ENCODE measurements at places on chromosomes 6 and 20.

DNA sequence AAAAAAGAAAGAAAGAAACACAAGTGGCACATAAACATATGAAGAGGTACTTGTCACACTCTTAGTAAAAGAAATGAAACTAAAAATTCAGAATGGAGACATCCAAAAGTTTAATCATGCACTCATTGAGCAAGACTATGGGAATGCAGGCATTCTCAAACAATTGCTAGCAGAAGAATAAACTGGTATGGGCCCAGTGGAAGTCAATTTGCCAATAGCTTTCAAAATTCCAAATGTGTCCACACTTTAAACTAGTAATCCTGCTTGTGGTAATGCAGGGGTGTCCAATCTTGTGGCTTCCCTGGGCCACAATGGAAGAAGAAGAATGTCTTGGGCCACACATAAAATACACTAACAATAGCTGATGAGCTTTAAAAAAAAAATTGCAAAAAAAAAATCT lies 97.4 kb downstream of the EPB41L2 start:
- no peak for DNase-seq

GRCh38 chr20:4605166-4605565 lies 116.5 kb upstream of the PRND start:
- no peak for DNase-seq

DNA sequence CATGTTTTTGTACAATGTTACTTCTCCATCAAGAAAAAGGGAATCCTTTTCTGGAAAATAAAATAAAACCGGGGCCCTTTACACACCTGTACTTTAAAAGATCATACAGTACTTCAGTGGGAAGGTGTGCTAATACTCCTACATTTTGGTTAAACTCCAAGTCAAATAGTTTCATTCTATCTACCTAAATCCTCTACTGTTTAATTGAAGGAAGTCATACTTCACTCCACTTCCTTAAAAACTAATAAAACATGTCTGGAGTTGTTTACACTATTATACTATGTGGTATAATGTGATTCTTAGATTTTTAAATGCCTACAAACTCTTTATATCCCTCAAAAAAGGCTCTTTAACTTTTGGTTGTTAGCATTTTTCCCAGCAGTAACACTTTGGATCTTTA lies 18.6 kb upstream of the HBS1L start:
- DNase-seq, result no peak

- no peak for DNase-seq
Observed at GRCh38 chr6:11830105-11830504, 51.5 kb upstream of the ADTRP start.

GRCh38 chr6:53985366-53985765 lies 125.9 kb upstream of the MLIP start:
- DNase-seq, result no peak

- no peak for DNase-seq
Observed at GRCh38 chr6:158854214-158855101, 35.3 kb upstream of the EZR start.

DNA sequence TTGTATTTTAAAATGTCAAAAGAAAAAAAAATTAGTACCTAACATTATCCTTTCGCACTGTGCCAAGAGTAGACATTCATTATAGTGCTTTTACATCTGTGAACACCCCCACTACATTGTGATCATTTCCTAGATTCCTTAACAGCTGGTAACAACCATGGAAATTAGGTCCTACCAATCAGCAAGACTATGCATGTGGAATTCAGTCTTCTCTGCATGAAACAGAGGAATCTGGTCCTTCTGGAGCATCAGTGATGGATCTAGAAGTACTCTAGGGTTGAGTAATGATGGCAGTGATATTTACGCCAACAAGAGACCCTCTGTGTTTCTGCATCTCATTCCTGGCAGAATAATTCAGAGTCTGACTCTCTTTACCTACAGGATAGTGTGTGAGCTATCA lies 9.4 kb downstream of the OR12D1 start:
- no peak for DNase-seq

DNA sequence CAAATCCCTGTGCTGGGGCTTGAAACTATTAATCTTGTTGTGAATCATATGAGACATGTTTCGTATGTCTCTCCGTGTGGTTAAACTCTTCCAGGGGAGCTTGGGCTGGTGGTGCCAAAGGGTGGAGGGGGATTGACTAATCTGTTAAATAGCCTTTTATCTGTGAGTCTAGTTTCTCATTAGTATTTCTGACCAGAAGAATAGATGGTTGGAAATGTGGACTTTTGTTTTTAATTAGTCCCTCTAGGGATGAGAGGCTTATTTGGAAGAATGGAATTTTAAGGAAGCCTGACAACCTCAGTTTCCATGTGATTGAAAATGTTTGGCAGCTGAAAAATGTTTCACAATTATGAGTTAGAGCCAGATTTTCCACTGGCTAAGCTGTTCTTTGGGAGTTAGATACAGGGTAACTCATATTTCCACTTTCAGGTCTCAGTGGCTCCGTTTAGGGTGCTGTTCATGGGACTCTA lies 117.3 kb downstream of the BCKDHB start:
- no peak for DNase-seq

Measured in left colon (tissue), 2 donors.